Activated CD4-positive, CD25-positive, alpha-beta regulatory T cell treated with anti-CD3 and anti-CD28 coated beads, Interleukin-2, amount 50 U/mL, for 72 hours (primary cell): ENCODE measurements at places on chromosomes 1 and 21.

DNA sequence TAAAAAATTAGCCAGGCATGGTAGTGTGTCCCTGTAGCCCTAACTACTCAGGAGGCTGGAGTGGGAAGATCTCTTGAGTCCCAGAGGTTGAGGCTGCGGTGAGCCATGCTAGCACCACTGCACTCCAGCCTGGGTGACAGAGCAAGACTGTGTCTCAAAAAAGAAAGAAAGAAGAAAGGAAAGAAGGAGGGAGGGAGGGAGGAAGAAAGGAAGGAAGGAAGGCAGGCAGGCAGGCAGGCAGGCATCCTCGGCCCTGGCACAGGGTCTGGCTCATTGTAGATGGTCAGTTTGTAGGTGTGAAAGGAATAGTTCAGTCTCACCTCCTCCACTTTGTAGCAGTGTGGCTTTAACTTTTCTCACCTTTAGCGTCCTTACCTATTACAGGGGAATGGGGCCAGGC lies 25.0 kb downstream of the NAV1 start:
- DNase-seq = no peak

DNA sequence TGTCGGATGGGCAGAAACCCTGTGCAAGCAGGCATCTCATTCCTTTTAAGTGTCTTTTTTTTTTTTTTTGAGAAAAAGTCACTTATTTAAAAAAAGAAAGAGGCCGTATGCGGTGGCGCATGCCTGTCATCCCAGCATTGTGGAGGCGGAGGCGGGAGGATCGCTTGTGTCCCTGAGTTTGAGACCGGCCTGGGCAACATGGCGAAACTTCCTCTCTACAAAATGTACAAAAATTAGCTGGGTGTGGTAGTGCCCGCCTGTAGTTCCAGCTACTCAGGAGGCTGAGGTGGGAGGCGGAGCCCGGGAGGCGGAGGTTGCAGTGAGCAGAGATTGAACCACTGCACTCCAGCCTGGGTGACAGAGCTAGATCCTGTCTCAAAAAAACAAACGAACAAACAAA lies 1.7 kb downstream of the GPR137B start:
- no peak for DNase-seq

DNA sequence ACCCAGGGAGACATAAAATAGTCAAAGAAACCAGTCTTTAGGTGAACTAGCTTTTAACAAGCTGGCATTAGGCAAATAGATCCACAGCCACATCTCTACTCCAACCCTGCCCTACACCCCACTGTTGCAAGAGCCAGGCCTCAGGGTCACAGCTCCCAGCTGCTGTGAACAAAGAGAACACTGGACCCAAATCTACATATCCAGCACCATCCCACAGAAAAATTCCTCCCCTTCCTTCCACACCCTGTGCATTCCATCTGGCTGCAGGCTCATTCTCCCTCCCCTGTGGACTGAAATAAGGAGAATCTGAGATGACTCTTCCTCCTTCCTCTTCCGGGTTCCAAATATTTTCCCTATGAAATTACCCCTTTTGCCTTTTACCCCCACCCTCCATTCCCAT lies 23.2 kb downstream of the DLGAP3 start:
- no peak for DNase-seq

DNA sequence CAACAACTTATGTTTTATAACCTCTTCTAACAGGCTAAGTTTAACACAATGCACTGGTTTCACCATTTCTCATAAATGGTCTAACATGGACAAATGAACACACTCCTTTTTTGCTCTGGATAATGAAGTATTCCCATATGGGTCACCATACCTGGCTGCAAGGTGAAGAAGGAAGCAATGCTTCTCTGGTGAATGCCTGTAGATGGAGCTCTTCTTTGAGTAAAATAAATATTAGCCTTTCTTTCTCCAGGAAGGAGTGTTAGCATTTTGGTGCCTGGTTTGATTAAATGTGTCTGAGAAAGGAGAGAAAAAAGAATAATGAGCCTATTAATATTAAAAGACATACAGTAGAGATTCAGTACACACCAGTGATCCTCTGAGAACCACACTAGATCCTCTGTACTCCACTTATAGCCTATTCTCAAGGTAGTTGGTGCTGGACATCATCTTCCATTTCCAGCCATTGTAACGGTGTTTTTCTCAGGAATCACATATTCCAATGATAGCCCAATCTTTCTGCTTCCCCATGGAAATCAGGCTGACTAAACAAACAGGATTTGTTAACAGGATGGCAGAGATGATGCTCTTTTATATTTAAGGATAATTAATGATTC lies 17.6 kb downstream of the MTFR1L start:
- DNase-seq = no peak

GRCh38 chr1:94047949-94048348 lies 73.0 kb downstream of the ABCA4 start:
- no peak for DNase-seq

DNA sequence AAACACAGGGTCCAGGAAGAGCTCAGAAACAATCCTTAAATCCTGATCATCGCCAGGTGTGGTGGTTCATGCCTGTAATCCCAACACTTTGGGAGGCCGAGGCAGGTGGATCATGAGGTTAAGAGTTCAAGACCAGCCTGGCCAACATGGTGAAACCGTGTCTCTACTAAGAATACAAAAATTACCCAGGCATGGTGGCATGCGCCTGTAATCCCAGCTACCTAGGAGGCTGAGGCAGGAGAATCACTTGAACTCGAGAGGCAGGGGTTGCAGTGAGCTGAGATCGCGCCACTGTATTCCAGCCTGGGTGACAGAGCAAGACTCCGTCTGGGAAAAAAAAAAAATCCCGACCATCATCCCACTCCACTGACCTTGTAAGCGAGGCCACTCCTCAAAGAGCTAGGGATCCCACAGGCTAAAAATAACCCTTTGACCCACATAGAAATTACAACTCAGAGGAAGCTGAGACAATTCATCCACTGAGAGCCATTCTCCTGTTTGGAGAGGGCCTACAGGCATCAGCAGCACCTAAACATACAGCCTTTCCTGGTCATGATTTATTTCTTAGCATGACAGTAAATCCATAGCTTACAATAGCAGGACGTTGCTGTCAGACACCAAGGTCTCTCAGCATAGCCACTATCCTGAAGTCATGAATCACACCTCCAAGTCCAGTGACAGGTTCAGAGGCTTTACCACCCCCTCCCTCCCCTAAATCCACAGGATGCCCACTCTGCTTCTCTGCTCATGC lies 66.7 kb downstream of the TGFBR3 start:
- DNase-seq = no peak

GRCh38 chr1:29736582-29737188 lies 500.4 kb downstream of the PTPRU start:
- no peak for DNase-seq

- DNase-seq = no peak
Observed at GRCh38 chr1:202088206-202088605, 34.5 kb upstream of the GPR37L1 start.

DNA sequence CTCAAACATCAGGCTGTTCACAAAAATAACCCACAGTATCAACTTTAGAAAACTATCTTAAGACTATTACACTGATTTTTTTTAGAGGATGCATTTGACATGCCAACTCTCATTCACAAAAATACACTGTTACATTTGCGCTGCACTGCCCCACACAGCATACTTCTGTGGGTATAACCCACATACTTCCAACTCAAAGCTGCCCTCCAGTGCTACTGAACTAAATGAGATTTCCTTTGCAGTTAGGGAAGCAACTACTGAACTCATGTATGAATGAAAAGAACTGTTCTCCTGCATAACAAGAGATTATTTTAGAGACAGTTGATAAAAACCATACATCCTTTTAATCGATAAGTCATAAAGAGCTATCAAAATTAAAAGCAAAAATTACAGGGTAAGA lies 25.8 kb upstream of the GADD45A start:
- no peak for DNase-seq

DNA sequence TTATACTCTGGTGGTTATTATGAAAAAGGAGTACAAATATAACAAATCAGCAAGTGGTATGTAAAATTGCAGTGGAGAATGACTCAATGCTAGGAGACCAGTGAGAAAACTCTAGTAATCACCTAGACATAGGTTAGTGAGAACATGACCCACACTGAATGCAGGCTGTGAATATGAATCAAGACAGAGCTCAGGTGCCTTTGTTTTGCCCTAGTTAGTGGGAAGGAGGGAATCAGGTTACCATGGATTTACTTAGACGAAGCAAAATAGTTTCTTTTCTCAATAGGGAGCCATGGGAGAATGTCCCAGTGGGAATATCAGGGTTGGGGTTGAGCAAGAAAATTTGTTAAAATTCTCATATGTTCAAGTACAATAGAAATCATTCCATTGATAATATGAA lies 10.6 kb upstream of the GCLM start:
- no peak for DNase-seq

GRCh38 chr1:37151789-37152188 lies 117.5 kb upstream of the GRIK3 start:
- DNase-seq = no peak

DNA sequence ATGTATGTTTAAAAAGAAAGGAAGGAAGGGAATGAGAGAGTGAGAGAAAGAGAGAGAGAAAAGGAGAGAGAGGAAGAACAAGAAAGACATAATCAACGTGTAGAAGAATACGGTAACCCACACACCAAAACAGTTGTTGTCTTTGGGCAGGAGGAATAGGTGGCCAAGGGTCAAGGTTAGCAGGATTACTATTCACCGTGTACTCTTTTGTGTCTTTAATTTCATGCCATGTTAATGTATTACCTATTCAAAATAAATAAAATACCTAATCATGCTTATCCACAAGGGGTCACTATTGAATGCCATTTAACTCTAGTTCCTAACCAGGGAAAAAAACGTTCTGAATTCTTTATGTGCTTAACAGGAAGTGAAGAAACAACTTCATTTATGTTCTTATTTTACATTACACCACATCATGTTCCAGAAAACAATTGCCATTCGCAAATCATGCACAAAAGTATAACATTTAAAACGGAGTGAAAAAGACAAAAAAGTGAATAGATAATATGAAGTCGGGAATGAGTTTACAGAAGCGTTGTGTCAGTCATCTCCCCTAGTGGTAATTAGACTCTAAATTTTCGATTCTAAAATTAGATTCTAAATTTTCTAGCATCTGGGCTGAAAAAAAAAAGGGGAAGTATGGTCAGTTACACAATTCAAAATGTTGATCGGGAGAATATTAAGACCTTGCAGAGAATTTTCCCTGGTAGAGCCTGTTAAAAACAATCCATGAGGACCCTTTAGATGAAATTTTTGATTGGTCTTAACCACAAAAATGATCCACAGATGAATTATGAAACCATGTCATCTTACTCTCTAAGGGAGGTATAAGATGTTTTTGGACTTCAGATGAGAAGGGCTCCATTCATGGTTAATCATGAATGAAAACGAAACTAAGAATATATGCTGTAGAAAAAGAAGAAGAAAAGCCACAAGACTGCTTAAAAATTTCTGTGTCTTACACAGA lies 700 bp upstream of the KMO start:
- DNase-seq = no peak

DNA sequence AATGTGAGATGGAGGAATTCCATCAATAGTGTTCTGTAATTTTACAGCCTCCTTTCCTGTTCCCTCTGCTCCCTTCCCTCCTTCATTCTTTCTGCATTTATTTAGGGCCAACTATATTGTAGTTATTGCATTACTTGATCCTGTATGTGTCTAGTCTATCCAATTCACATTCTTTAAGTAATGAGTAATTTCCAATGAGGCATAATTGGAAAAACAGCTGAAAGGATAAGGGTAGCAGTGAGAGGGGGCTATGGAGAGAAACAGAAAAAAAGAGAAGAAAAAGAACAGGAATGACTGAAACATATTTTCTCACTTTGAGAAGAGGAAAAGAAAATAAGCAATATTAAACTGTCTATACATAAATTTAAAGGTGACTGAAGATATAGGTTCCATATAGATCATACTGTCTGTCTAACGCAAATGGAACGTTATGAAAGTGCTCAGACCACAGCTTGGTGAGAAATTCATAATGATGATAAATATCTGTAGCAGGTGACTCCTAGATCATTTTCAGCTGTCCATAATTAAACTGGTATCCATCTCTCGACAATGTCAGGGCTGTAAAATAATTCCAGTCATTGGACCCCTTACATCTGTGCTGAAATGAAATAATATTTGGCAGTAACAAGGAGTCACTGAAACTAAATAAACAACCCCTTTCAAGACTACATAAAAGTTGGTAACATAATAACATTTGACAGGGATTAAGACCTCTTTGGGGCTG lies 61.8 kb downstream of the SPAG17 start:
- no peak for DNase-seq
